ENCODE measurements at places on chromosomes 2 and 18.

DNA sequence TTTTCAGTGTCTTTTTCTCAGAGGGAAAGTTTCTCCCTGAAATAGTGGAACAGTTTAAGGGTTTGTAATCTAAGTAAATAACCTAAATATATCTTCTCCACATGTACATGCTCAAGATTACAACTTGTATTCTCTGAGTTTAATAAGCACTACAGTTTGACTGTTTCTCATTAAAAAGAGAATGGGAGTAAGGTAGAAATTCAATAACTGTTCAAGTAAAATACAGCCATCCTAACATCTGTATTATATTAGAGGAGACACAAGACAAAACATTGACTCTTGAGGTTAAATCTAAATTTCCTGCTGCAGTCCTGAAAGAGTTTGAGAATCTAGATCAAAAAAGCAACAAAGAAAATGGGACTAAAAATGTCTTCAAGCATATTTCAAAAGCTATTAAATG, 73.0 kb upstream of the ZNF397 start:
- DNase-seq = no peak

DNA sequence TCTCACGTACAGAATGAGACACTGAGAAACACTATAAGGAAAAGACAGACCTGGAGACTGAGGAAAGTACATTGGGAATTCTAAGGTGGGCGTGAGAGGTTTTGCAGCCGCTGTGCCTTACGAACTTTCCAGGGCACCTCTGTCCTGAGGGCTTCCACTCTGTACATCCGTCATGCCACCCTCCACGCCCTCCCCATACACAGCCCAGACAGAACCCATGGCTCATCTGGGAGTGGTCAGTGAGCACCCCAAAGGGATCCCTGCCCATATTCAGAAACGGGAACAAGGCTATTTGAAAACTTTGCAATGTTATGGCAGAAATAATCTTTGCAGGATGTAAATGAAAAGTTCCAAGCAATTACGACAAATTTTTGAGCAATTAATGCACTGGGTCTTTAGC, 95.4 kb upstream of the ZNF532 start:
- DNase-seq = no peak

GRCh38 chr2:19850056-19851050, 51.4 kb downstream of the TTC32 start:
- no peak for DNase-seq

DNA sequence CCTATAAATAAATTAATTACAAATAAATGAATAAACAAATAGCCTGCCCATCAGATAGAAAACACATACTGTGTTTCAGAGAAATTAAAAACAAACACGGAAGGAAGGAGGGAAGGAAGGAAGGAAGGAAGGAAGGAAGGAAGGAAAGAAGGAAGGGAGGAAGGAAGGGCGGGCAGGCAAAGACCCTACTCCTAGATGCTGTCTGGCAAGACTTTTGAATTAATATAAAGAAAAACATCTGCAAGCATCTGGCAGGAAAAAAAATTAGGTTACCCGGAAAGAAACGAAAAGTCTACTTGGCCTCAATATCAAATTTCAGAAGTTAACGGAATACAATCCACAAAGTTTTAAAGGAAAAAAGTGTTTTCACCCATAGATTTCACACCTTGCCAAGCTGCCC, 49.1 kb downstream of the LOXHD1 start:
- DNase-seq = no peak

- DNase-seq = no peak
Observed at GRCh38 chr2:96305979-96306308, 598 bp upstream of the SNRNP200 start.

GRCh38 chr18:27762054-27762453, 414.9 kb downstream of the CDH2 start:
- no peak for DNase-seq
